ENCODE measurements at places on chromosomes 16 and 17.
A peak's percentile ranks its signal among the peaks of the same experiment; 100 is the strongest.

DNA sequence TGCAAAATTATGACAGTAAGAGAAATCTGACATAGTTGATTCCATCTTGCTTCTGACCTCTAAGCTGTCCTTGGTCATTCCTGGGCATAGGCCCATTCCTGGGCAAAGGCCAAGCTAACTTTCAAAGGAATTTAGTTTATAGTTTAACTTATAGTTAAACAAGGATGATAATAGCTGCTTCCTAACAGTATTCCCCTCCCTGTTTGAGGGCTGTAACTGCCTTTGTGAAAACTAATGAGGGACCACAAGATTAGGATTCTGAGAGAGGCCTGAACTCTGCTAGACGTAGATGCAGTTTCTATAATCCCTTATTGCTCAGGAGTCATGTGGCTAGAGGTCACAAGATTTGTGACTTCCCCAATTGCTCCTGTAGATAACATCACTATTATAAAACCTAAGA is 80.2 kb upstream of the ASIC2 start:
- DNase-seq: no peak

GRCh38 chr17:15381707-15382106 is 40.3 kb upstream of the TEKT3 start:
- DNase-seq: no peak

- DNase-seq: peak; percentile 71
Observed at GRCh38 chr16:57998486-57998885, 2.0 kb downstream of the ZNF319 start.

GRCh38 chr17:82972836-82973372 is 106.5 kb upstream of the METRNL start:
- DNase-seq: no peak

- DNase-seq: no peak
Observed at GRCh38 chr17:72176516-72176851, 55.7 kb downstream of the SOX9 start.

GRCh38 chr16:71345031-71345430 is 13.5 kb upstream of the CALB2 start:
- DNase-seq: no peak

GRCh38 chr16:89326721-89327120 is 109.2 kb downstream of the ZNF778 start:
- DNase-seq: no peak

GRCh38 chr16:727291-727977 is 528 bp downstream of the HAGHL start:
- no peak for DNase-seq

DNA sequence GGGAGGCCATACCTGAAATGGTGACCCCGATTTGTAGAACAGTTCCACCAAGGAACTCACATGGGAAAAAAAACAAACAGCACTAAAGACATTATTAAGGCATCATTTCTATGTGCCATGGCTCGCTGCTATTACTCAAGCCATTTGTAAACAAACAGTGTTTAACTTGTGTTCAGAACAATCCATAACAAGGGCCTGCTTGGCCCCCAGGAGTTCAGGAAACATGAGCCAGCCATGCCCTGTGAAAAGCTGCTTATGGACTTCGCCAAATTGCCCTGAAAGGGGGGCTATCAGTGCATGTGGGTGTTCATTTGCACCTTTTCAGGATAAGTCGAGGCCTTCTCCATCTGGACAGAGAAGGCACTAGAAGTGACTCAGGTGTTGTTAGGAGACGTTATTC is 8.0 kb downstream of the POLR3K start:
- no peak for DNase-seq

- peak; percentile 91 for DNase-seq
Observed at GRCh38 chr16:397736-398332, 835 bp downstream of the NME4 start.
